T-helper 17 cell (primary cell): ENCODE measurements at places on chromosomes 7 and 10.

DNA sequence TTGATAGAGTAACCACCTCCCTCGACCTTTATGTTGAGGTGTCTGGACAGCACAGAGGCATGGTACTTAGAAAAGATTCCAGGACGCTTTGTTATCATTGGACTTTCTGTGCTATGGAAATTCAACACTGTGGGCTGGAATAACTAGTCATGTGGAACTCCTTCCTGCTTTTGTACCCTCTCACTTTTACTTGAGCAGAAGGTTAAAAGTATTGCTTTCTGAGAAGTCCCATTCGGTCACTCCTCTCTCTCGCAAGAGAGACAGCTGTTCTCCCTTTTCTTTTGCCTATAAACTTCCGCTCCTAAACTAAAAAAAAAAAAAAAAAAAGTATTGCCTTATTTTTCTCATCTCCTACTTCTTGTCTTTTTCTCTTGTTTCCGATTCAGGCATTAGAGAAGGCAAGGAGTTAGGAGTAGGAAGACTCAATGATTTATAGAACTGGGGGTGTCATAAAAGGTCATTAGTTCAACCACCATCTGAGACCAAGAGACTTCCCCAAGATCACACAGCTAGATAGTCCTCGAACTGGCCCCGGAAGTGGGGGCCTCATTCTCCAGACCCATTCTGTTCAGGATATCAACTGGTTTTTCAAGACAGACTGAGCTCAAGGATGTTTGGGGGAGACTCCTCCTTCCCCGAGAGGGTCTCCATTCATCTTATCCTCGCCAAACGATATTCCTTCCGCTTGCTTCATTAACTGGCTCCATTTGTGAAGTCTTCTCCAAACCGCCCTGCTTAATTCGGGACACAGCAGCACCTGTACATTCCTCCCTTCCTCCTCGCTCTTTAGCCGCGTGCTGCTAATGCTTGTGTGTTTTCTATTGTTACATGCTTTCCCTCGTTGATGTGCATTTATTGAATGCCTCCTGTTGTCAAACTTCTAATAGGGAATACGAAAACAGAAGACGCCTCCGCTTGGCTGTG is 995 bp upstream of the INPP5F start:
- H3K27me3 ChIP-seq, result no peaks in the 10 kb centered on the region
- peaks cover 27% of the 10 kb centered on the region for H3K4me1 ChIP-seq
- DNase-seq, result no peak
- no peaks in the 10 kb centered on the region for H3K36me3 ChIP-seq

GRCh38 chr10:117723343-117723742 is 180.8 kb downstream of the EMX2 start:
- peaks cover 43% of the 10 kb centered on the region for H3K27me3 ChIP-seq
- DNase-seq, result no peak
- no peaks in the 10 kb centered on the region for H3K4me1 ChIP-seq
- no peak overlapping the region for H3K4me3 ChIP-seq
- H3K27ac ChIP-seq, result no peak overlapping the region

GRCh38 chr10:95881316-95881715 is 26.5 kb upstream of the CC2D2B start:
- peaks cover 2% of the 10 kb centered on the region for H3K4me1 ChIP-seq
- H3K4me3 ChIP-seq, result no peak overlapping the region
- H3K27me3 ChIP-seq, result no peaks in the 10 kb centered on the region
- DNase-seq, result no peak

DNA sequence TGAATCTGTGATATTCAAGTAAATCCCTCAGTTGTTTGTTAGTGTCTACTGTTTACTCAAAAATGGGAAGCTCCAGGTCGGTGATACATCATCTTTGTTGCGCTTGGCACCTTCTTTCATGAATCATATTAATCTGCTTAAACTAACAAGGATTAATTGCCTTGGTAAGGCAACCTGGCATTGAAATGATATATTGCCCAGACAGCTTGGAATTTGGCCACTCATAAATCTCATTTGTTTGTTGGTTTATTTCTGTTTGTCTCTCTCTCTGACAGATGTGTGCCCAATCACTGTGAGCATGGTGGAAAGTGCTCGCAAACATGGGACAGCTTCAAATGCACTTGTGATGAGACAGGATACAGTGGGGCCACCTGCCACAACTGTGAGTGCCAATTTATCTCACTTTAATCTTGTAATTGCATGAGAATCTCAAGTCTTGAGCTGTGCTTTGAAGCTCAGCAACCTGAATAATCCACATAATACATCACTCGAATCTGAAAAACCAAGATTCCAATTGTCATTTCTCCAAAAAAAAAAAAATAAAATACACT is 1104.8 kb upstream of the C7orf33 start:
- DNase-seq, result no peak
- H3K27ac ChIP-seq, result no peak overlapping the region
- H3K4me1 ChIP-seq, result no peaks in the 10 kb centered on the region
- H3K36me3 ChIP-seq, result no peaks in the 10 kb centered on the region
- H3K4me3 ChIP-seq, result no peak overlapping the region
- no peaks in the 10 kb centered on the region for H3K27me3 ChIP-seq

DNA sequence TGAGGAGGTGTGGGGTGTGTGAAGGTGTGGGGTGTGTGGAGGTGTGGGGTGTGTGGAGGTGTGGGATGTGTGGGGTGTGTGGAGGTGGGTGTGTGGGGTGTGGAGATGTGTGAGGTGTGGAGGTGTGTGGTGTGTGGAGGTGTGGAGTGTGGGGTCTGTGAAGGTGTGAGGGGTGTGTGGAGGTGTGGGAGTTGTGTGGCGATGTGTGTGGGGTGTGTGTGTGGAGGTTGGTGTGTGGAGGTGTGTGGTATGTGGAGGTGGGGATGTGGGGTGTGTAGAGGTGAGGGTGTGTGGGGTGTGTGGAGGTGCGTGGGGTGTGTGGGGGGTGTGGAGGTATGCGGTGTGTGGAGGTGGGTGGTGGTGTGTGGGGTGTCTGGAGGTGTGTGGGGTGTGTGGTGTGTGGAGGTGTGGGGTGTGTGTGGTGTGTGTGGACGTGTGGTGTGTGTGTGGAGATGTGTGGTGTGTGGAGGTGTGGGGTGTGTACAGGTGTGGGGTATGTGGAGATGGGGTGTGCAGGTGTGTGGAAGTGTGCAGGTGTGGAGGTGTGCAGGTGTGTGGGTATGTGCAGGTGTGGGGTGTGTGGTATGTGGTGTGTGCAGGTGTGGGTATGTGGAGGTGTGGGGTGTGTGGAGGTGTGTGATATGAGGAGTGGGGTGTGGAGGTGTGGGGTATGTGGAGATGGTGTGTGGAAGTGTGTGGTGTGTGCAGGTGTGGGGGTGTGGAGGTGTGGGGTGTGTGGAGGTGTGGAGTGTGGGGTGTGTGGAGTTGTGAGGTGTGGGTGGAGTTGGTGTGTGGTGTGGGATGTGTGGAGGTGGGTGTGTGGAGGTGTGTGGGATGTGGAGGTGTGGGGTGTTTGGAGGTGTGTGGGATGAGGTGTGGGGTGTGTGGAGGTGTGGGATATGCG is 34.5 kb downstream of the SPDYE17 start:
- H3K27me3 ChIP-seq, result no peaks in the 10 kb centered on the region
- no peak overlapping the region for H3K27ac ChIP-seq
- no peak overlapping the region for H3K4me3 ChIP-seq
- no peaks in the 10 kb centered on the region for H3K4me1 ChIP-seq
- H3K36me3 ChIP-seq, result no peaks in the 10 kb centered on the region
- DNase-seq, result no peak

DNA sequence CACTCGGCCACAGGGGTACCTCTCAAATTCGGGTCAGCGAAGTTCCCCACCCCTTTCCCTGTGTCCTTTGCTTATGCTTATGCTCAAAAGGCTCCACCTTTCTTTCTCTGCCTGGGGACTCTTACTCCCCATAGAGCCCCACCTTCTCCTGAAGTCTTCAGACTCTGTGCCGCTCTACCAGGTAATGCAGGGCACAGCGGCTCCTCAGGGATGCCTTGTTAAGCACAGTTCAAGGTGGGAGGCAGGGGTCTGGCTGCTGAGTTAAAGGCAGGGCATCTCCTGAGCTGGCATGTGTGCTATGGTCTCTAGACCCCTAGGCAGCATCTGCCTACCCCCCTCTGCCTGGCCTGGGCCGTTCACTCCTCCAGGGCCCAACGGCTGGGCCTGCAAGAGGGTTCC is 3.0 kb upstream of the CXCL12 start:
- no peak for DNase-seq
- peaks cover 59% of the 10 kb centered on the region for H3K27me3 ChIP-seq
- no peak overlapping the region for H3K4me3 ChIP-seq
- no peaks in the 10 kb centered on the region for H3K4me1 ChIP-seq
- H3K27ac ChIP-seq, result no peak overlapping the region

GRCh38 chr7:55310287-55311025 is 54.7 kb upstream of the LANCL2 start:
- peak overlapping the region; percentile 84 for H3K27ac ChIP-seq
- H3K4me3 ChIP-seq, result no peak overlapping the region
- H3K4me1 ChIP-seq, result peaks cover 19% of the 10 kb centered on the region
- no peak for DNase-seq

GRCh38 chr10:1552406-1552805 is 184.9 kb downstream of the ADARB2 start:
- no peak for DNase-seq
- H3K27ac ChIP-seq, result no peak overlapping the region
- H3K27me3 ChIP-seq, result peaks cover 12% of the 10 kb centered on the region
- H3K36me3 ChIP-seq, result no peaks in the 10 kb centered on the region
- no peak overlapping the region for H3K4me3 ChIP-seq

DNA sequence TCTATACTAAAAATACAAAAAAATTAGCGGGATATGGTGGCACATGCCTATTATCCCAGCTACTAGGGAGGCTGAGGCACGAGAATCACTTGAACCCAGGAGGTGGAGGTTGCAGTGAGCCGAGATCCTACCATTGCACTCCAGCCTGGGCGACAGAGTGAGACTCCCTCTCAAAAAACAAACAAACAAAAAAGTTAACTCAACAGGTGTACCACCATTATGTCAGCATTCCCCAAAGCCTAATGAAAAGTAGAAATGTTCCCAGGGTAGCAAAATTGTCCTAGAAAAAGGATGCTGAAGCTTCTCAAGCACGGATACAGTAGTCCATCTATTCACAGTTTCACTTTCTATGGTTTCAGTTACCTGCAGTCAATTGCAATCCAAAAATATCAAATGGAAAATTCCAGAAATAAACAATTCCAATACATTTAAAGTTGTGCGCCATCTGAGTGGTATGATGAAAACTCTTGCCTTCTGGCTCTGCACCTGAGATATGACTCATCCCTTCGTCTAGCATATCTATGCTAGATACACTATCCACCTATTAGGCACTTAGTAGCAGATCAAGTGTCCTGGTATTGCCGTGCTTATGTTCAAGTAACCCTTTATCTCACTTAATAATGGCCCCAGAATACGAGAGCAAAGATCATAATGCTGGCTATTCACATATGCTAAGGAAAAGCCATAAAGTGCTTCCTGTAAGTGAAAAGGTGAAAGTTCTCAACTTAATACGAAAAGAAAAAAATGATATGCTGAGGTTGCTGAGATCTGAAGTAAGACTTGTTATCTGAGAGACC is 37.2 kb upstream of the SLC35G1 start:
- peaks cover 2% of the 10 kb centered on the region for H3K4me1 ChIP-seq
- no peaks in the 10 kb centered on the region for H3K36me3 ChIP-seq
- DNase-seq, result no peak
- no peak overlapping the region for H3K27ac ChIP-seq

DNA sequence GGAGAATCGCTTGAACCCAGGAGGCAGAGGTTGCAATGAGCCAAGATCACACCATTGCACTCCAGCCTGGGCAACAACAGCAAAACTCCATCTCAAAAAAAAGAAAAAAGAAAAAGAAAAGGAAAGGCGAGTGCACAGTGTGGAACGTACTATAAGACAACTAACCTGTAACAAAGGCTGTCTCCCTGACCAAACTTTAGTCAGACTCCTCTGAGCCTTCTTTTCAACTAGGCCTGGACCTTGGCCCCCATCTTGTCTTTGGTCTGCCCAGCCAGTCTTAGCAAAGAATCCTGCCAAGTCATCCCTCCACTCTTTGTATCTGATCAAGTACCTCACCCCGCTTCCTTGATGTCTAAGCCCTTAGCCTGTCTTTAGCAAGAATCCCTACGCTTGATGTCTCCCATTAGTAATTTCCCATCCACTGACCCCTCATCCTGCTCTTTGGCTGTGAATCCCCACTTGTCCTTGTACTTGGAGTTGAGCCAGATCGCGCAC is 68.9 kb upstream of the KDM7A start:
- DNase-seq, result no peak
- no peak overlapping the region for H3K27ac ChIP-seq
- peaks cover 8% of the 10 kb centered on the region for H3K4me1 ChIP-seq
- H3K36me3 ChIP-seq, result no peaks in the 10 kb centered on the region
- H3K27me3 ChIP-seq, result no peaks in the 10 kb centered on the region

GRCh38 chr10:132562177-132562915 is 24.8 kb downstream of the INPP5A start:
- H3K27ac ChIP-seq, result no peak overlapping the region
- H3K4me1 ChIP-seq, result peaks cover 29% of the 10 kb centered on the region
- DNase-seq, result no peak

GRCh38 chr10:28790146-28790545 is 112.8 kb downstream of the BAMBI start:
- H3K27ac ChIP-seq, result no peak overlapping the region
- H3K27me3 ChIP-seq, result peaks cover 57% of the 10 kb centered on the region
- no peak for DNase-seq
- no peak overlapping the region for H3K4me3 ChIP-seq
- peaks cover 3% of the 10 kb centered on the region for H3K36me3 ChIP-seq
- H3K4me1 ChIP-seq, result no peaks in the 10 kb centered on the region

GRCh38 chr10:30166929-30167328 is 107.5 kb upstream of the JCAD start:
- H3K27me3 ChIP-seq, result peaks cover 56% of the 10 kb centered on the region
- H3K4me3 ChIP-seq, result no peak overlapping the region
- no peaks in the 10 kb centered on the region for H3K36me3 ChIP-seq
- peaks cover 3% of the 10 kb centered on the region for H3K4me1 ChIP-seq

DNA sequence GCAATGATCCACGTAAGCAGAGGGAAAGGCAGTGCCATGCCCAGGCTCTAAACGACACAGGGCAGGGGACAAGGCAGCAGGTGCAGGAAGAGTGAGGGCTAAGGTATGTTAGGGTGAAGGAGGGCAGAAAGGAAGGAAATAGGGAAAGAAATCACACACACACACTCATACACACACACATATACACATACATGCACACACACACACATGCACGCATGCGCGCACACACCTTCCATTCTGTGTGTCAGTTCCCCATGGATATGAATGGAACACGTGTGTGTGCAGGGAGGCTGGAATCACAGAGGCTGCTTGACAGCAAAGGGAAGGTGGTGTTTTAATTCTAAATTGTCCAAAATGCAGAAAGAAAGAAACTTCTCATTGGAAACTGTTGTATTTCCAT is 6.2 kb upstream of the PHYH start:
- no peaks in the 10 kb centered on the region for H3K27me3 ChIP-seq
- H3K4me1 ChIP-seq, result peaks cover 10% of the 10 kb centered on the region

DNA sequence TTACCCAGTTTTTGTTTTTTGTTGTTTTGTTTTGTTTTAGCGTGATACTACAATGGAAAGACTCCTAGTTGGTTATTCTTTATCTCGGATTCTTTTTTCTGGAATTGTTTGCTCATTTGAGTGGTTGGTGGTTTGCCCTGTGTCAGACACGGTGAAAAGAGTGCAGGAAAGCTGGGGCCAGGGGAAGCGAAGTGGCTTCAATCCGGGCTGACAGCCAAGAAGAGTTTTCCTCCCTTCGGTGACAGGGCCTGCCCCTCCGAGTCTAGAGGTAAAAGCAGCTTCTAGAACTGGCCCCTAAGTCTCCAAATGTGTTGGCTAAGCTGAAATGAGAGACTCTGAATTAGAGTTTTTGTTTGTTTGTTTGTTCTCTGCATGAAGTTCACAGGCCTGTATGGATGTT is 5.7 kb upstream of the AP5Z1 start:
- peak overlapping the region; percentile 63 for H3K27ac ChIP-seq
- no peaks in the 10 kb centered on the region for H3K36me3 ChIP-seq

- H3K27ac ChIP-seq, result no peak overlapping the region
- H3K4me3 ChIP-seq, result no peak overlapping the region
- H3K36me3 ChIP-seq, result peaks cover 5% of the 10 kb centered on the region
- peaks cover 26% of the 10 kb centered on the region for H3K4me1 ChIP-seq
- no peaks in the 10 kb centered on the region for H3K27me3 ChIP-seq
- DNase-seq, result no peak
Observed at GRCh38 chr10:118041316-118041715, 5.4 kb downstream of the RAB11FIP2 start.
